ENCODE measurements at places on chromosomes 11 and 22.

- DNase-seq: no peak
Observed at GRCh38 chr11:104238916-104239315, 75.0 kb upstream of the PDGFD start.

DNA sequence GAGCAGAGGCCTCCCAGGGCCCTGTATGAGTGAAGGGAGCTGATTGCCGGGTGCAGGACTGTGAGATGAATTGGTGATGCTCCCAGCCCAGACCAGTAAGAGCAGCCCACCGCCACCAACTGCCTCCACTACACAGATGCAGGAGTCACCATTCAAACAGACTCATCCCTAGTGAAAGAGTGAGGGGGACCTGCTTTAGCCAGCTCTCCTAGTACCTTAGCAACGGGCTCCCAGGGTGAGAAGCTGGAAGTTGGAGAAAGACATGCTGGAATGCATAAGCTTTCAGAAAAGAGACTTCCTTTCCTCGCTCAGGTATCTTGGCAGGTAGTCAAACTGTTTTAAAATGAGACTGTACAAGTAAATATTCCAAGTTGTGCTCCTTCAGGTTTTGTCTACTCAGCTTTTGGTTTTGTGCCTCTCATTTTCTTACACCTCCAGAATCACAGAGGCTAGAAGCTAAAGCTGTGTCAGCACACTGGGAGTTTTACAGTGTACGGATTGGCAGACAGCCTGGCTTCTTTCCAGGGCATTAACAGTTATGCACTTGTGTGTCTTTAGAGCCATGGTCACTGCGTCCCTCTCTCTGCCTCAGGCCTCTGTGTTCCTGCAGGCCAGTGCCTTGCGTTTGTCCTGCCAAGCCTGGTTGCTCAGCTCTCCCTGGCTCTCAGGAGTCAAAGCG is 146.2 kb downstream of the ATXN10 start:
- no peak for DNase-seq

GRCh38 chr11:60914633-60915247 is 782 bp downstream of the TMEM109 start:
- DNase-seq: no peak

GRCh38 chr11:75734491-75735180 is 17.0 kb downstream of the MOGAT2 start:
- DNase-seq: no peak

GRCh38 chr11:12962306-12962705 is 46.8 kb upstream of the RASSF10 start:
- DNase-seq: no peak

DNA sequence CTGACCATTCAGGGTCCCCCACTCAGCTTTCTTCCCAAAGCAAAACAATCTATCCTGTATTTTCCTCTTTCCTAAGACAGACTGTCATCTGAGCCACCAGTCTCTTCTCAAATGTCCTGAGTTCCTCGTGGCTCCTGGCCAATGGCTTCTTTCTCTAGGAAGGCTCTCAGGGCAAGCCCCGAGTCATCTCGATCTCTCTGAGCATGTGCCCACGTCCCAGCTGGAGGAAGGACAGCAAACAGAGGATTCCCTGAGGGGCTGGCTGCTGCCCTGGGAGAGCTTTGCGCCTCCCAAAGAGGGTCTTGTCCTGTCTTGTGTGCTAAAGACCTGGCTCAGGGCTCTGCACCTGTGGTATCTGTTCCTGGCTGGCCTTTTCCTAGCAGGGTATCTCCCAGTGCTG is 8.3 kb downstream of the SLC37A2 start:
- DNase-seq: no peak

DNA sequence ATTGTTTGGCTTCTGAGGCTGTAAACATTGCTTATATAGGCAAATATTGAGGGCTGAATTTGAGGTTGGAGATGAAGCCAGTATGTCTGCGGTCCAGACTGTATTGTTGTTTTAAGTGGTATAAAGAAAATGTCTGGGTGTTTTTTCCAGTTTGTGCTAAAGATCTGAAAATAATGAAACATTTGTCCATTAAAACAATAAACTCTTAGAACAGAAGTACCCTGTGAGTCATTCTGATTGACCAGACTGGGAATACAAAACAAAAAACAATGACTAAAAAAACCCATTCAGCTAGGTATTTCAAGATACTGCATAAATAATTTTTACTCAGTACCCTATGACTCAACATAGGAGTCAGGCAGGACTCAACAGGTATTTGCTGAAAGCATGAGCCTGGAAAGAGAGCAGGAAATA is 20.4 kb downstream of the ALKBH8 start:
- DNase-seq: no peak

DNA sequence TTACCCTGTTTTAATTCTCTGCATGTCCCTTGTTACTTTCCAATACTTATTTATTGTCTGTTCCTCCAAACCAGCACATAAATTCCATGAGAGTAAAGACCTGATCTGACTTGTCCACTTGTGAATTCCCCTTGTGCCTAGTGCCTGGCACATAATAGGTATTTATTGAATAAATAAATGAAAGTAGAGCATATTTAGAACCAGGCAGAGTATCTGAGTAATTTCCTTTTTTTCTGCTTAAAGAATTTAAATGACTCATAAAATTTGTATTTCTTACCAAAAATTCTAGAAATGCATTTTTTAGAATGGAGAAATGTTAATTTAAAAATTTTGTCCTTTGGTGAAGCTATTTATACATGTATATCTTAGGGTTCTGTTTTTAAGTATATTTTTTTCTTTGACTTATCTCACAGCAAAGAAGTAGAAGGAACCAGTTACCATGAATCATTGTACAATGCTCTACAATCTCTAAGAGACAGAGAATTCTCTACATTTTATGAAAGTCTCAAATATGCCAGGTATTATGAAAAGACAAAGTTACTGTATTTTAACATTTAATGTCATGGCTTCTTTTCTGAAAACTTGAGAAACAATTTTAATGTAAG is 96.8 kb downstream of the ATM start:
- DNase-seq: no peak

- DNase-seq: no peak
Observed at GRCh38 chr11:133966921-133967598, 10.3 kb upstream of the IGSF9B start.

- no peak for DNase-seq
Observed at GRCh38 chr22:44309647-44310046, 3.1 kb downstream of the SHISAL1 start.

- DNase-seq: no peak
Observed at GRCh38 chr11:117187799-117188481, 9.4 kb downstream of the SIDT2 start.

- DNase-seq: no peak
Observed at GRCh38 chr11:43393765-43394355, 35.1 kb downstream of the TTC17 start.

DNA sequence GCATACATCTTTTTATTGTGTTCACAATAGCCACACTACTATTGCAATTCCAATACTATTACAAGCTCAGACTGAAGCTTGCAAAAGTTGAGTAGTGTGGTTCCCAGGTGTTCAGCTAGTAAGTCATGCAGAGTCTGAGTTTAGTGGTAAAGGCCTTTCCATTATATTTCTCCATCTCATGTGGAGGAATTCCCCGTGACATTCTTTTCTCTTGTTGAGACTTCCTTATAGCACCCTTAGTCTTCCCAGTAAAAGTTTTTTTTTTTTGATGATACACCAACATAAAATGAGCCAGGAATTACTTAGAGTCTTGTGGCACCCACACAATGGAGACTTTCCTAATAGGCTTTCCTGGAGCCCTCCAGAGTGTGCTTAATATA is 110.8 kb downstream of the UVRAG start:
- DNase-seq: no peak

GRCh38 chr11:111631024-111631665 is 28.9 kb downstream of the SIK2 start:
- DNase-seq: no peak

GRCh38 chr11:113876798-113877669 is 1.7 kb upstream of the USP28 start:
- no peak for DNase-seq

DNA sequence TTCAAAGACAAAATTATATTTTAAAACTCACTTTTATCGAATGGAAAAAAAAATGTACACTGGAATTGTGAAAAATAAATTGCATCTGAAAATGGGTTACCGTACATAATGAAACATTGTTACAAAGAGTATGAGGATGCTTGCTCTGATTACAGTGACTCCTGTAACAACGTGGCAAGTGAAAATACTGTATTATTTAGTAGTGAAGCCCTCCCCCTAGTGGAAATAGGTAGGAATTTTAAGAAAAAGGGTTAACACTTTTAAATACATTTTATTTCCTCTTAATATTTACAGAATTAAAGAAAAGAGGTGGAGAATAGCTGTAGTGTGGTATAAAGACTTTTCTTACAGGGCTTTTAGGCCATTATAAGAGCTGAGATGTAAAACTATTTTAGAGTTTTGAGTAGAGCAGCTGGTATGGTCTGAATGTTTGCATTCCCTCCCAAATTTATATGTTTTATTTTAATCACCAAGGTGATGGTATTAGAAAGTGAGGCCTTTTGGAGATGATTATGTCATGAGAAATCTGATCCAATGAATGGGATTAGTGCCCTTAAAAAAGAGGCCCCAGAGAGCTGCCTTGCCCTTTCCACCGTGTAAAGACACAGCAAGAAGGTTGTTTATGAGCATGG is 25.2 kb downstream of the FAM76B start:
- no peak for DNase-seq

GRCh38 chr11:69014084-69014851 is 1.2 kb upstream of the MRGPRF start:
- DNase-seq: no peak

GRCh38 chr11:88411265-88411664 is 73.7 kb upstream of the CTSC start:
- DNase-seq: no peak

- DNase-seq: no peak
Observed at GRCh38 chr11:81174646-81175330, 1558.9 kb downstream of the FAM181B start.

DNA sequence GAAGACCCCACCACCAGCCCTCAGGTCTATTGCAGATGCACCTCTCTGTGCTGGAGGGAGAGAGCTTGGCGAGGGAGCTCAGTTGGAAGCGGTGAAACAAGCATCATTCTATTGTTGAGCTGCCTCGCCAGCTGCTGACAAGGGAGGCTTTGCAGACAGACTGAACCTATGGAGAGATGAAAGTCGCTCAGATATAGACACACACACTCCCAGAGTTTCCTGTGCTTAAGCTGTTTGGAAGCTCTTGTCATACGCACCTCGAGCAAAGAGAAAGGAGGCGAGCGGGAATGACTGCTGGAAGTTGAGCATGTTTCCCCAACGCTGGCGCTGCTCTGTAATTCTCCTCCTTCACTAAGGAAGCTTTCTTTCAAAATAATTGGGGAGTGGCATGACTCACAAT is 126.1 kb downstream of the TRIM29 start:
- DNase-seq: no peak

DNA sequence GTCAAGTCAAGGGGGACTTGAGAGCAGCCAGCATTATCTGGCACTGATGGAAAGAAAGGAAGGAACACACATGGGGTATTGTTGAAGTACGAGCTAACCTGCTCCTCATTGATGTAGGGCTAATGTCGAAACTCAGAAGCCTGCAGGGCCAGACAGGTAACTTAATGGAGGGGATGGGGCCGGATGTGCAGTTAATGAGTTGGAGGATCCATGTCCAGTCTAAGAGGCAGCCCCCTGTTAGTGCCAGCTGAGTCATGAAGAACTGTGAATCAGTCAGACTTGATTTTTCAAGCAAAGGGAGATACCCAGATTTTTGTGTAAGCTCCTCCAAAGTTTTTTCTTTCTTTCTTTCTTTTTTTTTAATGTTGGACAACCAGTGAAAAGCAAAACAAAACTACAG is 65.6 kb downstream of the CECR2 start:
- DNase-seq: no peak

- no peak for DNase-seq
Observed at GRCh38 chr22:46557736-46558480, 20.5 kb upstream of the CELSR1 start.

DNA sequence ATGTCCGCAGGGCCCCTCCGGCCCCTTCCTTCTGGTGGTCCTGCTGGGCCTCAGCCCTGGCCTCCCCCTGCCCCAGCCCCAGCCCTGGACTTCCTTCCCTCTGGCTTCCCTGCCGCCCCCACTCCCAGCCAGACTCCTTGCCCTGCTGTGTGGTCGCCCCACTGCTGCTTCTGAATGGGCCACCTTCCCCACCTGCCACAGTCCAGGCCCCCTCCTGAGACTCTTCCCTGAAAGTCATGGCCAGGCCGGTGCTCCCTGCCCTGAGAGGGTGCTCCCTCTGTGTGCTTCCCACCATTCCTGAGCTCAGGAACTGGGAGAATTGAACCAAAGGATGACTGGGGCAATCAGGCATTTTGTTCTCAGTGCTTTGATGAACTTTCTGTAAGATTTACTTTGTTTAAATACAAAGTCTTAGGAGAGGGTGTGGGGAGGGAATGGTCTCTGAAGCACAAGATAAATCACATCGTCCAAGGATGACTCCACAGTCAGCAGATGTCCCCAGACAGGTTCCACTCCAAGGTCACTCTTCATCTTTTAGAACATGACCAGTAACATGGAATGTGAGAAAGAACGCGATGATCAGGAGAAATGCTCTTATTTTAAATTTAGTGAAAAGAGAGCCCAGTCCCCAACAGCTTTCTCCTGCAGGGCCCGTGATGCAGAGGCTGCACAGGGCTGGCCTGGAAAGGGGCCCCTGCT is 774 bp downstream of the APOBEC3D start:
- no peak for DNase-seq

DNA sequence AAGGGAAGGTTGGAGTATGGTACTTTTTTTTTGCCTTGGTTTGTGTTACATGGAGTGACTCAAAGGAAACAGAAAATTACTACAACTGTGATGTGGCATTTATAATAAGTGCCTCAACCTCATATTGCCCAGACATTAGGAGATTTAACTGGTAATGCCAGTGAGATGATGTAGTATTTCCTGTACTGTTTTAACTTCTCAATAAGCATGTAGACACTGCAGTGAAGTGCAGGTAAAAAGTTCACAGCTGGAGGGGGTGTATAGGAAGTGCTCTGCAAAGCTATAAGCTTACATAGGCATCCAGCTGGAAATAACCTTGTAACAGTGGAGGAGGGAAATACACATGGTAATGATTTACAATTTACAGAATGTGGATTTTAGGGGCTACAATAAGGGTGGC is 138.2 kb upstream of the MTMR2 start:
- DNase-seq: no peak

DNA sequence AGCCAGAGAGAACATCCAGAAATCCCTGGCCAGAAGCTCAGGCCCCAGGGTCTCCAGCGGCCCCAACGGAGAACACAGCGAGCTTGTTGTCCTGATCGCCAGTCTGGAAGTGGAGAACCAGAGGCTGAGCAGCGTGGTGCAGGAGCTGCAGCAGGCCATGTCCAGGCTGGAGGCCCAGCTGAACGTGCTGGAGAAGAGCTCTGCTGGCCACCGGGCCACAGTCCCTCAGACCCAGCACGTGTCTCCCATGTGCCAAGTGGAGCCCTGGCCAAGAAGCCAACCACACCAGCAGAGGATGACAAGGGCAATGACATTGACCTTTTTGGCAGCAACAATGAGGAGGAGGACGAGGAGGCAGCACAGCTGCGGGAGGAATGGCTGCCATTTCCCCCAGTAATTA is 20.6 kb upstream of the SCGB1D1 start:
- no peak for DNase-seq

DNA sequence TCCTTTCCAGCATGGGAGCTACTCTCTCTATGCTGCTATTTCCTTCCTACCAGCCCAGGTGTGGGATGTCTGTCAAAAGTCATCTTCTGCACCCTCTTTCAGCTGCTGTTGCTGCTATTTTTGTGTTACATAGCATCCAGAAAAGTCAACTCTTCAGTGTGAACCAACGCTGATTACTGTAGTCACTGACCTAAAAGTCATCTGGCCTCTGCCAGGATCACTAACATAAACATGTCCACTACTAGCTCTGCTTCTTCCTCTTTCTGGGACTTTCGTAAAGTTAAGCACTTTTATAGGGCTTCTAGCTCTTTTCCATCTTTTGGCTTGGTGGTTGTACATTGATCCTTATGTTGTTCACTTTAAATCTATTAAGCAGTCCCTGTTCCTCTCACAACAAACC is 90.2 kb upstream of the CARD18 start:
- no peak for DNase-seq
